Vein endothelial cell (primary cell): ENCODE measurements at places on chromosomes 5 and 9. TPM values are rescaled to one million over a fixed set of nuclear protein-coding genes. Genes with fewer than 3 reads are reported as not detected.

NR4A3 gene
- under 0.01 and 0.19 TPM in 2 replicates for total RNA-seq

CCL27 gene
- not detected in 2 replicates for total RNA-seq

ARRDC3 gene
- total RNA-seq, result 73.6 and 87.5 TPM in 2 replicates

ADGRD2 gene
- not detected in 2 replicates for total RNA-seq

PHF24 gene
- not detected in 2 replicates for total RNA-seq

CTSV gene
- 0.33 and 0.67 TPM in 2 replicates for total RNA-seq

S100Z gene
- not detected in 2 replicates for total RNA-seq

SLC45A2 gene
- total RNA-seq, result 0.10 TPM in 1 of 2 replicates, not detected in the other

PCDHA6 gene
- 0.19 and 0.33 TPM in 2 replicates for total RNA-seq

PCDHGB2 gene
- total RNA-seq, result 3.2 and 4.6 TPM in 2 replicates

NR2F1 gene
- 24.9 and 41.5 TPM in 2 replicates for total RNA-seq
